ENCODE measurements at places on chromosomes 11 and 22. TPM values are rescaled to one million over a fixed set of nuclear protein-coding genes. Genes with fewer than 3 reads are reported as not detected.

Gene ACRV1
- not detected for total RNA-seq

Gene TREH
- total RNA-seq: not detected

Gene MRGPRX3
- not detected for total RNA-seq

Gene SCT
- total RNA-seq: not detected

Gene FOSL1
- 11.1 TPM for total RNA-seq

Gene RAB39A
- 1.1 TPM for total RNA-seq

Gene SLC22A8
- total RNA-seq: not detected

Gene C11orf86
- not detected for total RNA-seq

Gene IGLL5
- 0.77 TPM for total RNA-seq

Gene TIMM10
- 58.0 TPM for total RNA-seq

Gene RBM4
- total RNA-seq: 76.7 TPM

Gene AP5B1
- total RNA-seq: 15.0 TPM

Gene OR51F2
- not detected for total RNA-seq

Gene SLC22A9
- total RNA-seq: not detected

Gene SMIM35
- total RNA-seq: not detected

Gene C11orf16
- not detected for total RNA-seq

Gene FSHB
- not detected for total RNA-seq

Gene ADAMTS8
- 3.3 TPM for total RNA-seq

Gene BATF2
- total RNA-seq: 1.4 TPM

Gene DBX1
- not detected for total RNA-seq

Gene IGLL1
- total RNA-seq: not detected

Gene MMP12
- not detected for total RNA-seq

Gene CECR2
- total RNA-seq: 5.6 TPM

Gene MAJIN
- total RNA-seq: not detected

Gene CD3D
- total RNA-seq: 2.0 TPM

Gene UBQLN3
- total RNA-seq: 0.15 TPM

Gene HOATZ
- total RNA-seq: not detected

Gene NLRP14
- not detected for total RNA-seq

Gene GRIA4
- total RNA-seq: not detected

Gene NPAT
- 8.6 TPM for total RNA-seq

Gene PKNOX2
- 13.8 TPM for total RNA-seq
